SK-N-MC (cell line): ENCODE measurements at places on chromosomes 3 and 15.

GRCh38 chr3:55128225-55128823, 200.5 kb upstream of the LRTM1 start:
- DNase-seq = peak; percentile 16

DNA sequence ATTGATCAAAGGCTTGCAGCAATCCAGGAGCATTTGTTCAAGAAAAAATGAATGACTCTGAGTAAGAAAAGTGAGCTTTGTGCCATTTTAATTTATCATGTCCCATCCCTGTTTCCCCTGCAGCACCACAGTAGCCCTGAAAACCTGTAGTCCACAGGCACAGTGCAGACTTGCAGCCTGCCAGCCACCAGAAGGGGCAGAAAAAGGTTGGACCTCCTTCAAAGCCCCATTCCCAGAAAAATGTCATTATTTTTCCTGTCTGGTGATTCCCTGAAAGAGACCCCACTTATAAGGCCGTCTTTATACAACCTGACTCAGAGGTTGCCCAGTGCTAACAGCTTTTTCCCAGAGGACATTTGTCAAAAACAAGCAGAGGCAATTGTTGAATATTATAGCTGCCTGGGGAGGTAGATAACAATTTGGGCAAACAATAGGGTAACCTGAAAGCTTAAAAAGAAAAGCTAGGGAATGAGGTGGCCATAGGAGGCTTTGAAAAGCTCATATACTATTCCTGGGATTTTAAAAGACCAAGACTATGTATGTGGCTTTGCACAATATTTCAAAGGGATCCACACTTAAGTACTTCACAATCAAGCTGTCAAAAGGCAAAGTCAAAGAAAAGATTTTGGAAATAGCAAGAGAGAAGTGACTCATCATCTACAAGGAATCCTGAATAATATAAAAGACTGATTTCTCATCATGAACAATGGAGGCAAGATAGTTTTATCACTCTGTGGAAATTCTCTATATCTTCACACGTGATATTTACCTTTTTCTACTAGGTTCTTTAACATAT, 136.8 kb upstream of the PLXNA1 start:
- DNase-seq = no peak

DNA sequence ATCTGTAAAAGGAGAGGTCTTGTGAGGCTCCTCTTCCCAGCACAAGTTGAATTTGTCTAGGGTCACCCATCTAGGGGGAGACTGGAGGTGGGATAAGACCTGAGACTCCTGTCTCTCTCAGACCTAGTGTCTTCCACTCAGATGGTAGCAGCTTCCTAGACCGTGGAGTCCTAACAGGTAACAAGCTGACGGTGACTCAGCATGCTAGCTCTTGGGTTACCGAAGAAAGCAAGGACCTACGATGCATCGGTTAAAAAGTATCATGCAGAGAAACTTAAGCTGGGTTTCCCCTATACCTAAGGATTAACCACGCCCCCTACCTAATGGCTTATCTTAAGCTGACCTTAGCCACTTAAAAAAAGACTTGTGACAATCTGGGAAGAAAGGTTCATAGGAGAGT, 7.6 kb downstream of the LRRN1 start:
- DNase-seq = no peak

DNA sequence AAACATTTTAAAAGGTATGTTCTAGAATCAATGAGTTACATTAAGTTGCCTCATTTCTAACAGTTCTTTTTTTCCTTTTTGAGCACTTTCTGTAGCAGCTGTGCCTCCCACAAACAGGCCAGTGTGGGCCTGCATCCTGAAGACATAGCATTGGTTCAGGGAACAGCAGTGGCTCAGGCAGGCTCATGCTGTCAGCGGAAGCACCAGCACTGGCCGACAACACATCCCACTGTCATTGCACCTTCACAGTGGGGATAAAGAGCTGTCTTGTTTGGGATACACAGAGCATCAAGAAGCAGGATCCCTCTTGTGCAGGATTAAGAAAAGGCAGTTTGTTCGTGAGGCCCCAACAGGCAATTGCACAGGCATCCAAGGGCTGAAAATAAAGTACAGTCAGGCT, 123.3 kb downstream of the MOBP start:
- no peak for DNase-seq

GRCh38 chr15:40042791-40043320, 3.9 kb upstream of the SRP14 start:
- no peak for DNase-seq

- no peak for DNase-seq
Measured at GRCh38 chr3:46725621-46726314, 8.1 kb upstream of the PRSS50 start.

DNA sequence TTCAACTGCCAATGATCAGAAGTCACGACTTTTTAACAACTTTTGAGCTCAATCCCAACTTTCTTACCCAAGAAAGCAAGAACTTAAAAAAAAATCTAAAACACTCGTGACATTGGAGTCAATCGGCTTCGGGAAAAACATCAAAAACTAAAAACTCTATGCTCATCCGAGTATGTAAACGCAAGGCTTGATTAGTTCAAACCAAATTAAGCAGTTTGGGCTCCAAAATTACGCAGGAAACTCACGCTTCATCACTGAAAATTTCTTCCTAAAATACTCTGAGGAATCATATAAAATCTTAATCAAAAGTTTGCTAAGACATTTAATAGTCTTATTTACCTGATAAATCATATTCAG, 1.6 kb downstream of the TRA2B start:
- no peak for DNase-seq
